ENCODE measurements at places on chromosomes 12 and 14. TPM values are rescaled to one million over a fixed set of nuclear protein-coding genes. Genes with fewer than 3 reads are reported as not detected.

The DHRS7 gene
- total RNA-seq = 27.6 TPM

DNA sequence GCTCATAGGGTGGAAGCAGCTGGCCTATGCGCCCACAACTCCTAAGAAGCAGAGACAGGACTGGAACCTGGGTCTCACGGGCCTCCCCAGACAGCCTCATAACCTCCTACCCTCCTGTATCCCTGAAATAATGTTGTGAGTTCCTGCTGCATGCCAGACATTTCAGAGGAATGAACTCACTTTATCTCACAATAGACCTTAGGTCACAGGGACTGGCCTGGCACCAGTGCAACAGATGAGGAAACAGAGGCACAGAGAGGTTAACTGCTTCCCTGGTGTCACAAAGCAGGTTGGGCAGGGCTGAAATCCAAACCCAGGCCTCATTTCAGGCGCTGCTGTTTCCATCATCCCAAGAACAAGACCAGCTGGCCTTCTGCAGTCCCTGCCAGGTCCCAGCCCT is 5.3 kb downstream of the PHETA1 start:
- DNase-seq = no peak

- DNase-seq = no peak
Observed at GRCh38 chr14:74652541-74652940, 40.5 kb upstream of the LTBP2 start.

The CEBPE gene
- total RNA-seq = not detected

DNA sequence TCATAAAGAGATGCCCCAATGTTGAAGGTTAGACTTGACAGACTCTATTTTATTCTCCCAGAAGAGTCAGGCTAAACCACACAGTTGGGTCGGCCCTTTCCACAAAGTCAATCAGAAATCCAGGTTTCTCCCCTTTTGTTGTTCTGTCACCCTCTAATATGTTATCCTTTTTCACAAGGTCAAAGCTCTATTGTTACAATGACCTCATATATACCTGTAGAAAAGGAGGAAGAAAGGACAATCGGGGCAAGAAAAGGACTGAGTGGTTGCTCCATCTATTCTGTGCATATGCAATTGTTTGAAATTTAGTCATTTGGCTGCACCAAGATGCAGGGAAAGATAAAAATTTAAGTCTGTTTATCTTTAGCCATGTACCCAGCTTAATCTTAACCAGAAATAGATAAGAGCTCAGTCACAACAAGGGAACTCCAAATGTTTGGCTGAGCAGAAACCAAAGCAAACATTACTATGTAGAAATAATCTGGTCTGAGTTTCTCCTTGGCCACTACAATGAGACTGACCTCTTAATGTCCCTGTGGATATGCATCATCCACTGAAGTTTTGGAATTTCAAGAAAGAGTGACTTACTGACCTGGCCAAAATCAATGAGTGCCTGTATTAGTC is 503.7 kb downstream of the GALC start:
- DNase-seq = no peak

The BATF gene
- total RNA-seq = 3.2 TPM

DNA sequence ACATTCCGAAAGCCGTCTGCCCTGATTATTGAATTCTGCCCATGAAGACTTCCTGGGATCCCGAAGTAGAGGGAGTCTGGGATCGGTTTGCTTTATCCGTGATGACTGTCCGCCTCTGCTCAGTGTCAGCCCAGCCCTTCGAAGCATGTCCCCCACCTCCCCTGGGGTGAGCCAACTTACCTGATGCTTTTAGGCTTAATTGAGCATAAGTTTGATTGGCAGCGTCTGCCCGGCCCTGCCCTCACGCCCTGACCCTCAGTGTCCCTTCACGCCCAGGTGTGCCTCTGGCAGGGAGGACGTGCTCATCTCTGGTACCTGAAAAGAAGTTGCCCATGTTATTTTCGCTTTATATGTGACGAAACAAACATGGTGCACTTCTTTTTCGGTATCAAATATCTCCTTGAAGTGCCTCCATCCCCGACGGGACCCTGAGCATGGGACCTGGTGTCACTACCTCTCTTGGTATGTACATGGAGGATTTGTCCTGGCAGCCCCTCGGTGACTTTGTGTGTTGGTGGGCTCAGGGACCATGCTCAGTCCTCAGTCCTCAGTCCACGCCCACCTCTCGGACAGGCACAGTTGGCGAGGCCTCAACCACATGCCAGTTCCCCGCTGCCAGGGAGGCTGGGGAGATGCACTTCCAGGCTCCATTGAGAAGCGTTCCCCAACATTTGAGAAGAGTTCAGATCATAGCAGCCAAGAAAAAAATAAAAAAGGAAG is 130.1 kb upstream of the RTL1 start:
- DNase-seq = no peak

The INHBE gene
- total RNA-seq = not detected

GRCh38 chr12:114696443-114697242 is 12.7 kb upstream of the TBX3 start:
- no peak for DNase-seq

DNA sequence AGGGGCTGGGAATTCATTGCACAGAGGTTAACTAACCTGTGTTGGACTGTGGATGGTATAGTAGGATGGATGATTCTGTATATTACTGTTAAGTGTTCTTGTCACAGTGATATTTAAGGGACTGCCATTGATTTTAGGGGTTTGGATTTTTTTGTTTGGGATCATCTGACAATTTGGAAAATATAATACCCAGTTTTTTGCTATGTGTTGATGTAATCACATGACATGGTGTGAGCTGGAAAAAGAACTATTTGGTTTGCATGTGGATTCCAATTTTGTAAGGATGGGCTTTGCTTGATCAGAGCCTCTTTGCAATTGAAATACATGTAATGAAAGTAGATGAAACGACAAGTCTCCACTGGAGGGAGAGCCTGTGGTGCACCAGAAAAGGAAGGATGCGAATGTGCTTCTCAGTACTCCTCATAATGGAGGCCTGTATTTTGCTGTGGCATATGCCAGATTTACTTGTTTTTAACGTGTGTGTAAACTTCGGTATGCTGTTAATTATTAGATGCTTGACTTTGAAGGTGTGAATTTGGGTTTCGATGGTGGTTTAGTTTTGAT is 2.7 kb downstream of the DYRK2 start:
- peak; percentile 73 for DNase-seq

The CKAP4 gene
- total RNA-seq = 19.7 TPM

DNA sequence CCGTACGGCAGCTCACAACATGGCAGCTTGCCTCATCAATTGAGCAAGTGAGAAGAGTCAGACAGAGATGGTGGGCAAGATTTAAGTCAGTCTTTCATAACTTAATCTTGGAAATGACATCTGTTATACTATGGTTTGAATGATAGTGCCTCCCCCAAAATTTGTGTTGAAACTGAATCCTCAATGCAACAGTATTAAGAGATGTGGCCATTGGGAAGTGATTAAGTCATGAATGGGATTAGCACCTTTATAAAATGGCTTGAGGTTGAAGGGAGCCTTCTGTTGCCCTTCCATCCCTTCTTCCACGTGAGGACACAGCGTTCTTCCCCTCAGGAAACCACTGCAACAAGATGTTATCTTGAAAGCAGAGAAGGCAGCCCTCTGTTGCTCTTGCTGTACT is 124.2 kb downstream of the C12orf75 start:
- DNase-seq = no peak

The C12orf50 gene
- total RNA-seq = 0.08 TPM

The OR4M1 gene
- total RNA-seq = not detected

DNA sequence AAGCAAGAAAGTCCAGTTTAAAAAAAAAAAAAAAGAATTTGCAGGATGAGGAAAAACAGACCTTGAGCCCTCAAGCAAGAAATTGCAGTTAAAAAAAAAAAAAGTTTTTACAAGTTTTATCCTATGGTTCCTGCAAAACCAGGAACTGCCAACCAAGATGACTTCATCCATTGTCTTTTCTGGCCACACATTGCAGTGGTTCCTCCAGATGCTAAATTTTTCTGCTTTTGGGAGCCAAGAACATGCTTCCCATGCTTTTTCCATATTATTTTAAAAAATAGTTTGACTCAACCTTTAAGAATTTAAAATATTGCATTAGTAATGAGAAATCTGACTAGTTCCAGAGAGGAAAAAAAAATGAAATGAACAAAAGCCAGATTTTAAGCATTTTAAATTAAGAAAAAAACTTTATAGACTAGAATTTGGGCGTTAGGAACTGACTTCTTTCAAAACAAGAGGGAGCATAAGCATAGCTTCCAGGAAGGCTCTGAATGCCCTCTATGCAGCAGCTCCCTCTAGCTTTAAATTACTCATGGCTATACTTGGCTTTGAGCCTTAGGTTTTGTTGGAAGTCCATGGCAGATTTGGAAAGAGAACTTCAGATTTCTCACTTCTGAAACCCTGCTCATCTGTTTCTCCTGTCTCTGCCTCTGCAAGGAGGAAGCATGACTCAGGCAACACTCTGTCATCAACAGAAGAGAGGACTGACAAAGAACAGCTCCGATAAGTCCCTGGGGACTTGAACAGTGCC is 124.5 kb downstream of the GPR65 start:
- no peak for DNase-seq

GRCh38 chr14:51653079-51653774 is 1.5 kb downstream of the FRMD6 start:
- DNase-seq = no peak

The KRT82 gene
- not detected for total RNA-seq

The ITGA7 gene
- total RNA-seq = 1.1 TPM

- DNase-seq = no peak
Observed at GRCh38 chr12:76569685-76570604, 10.4 kb upstream of the OSBPL8 start.

The GCH1 gene
- total RNA-seq = 30.5 TPM

- no peak for DNase-seq
Observed at GRCh38 chr12:7645395-7646177, 20.1 kb downstream of the APOBEC1 start.

GRCh38 chr14:103744621-103745395 is 29.2 kb downstream of the ZFYVE21 start:
- DNase-seq = no peak

GRCh38 chr14:54822685-54823084 is 79.9 kb downstream of the GCH1 start:
- no peak for DNase-seq

- no peak for DNase-seq
Observed at GRCh38 chr12:80178846-80179245, 79.5 kb downstream of the OTOGL start.

The SERPINA12 gene
- not detected for total RNA-seq

GRCh38 chr14:96309896-96310330 is 53.2 kb downstream of the ATG2B start:
- DNase-seq = no peak

DNA sequence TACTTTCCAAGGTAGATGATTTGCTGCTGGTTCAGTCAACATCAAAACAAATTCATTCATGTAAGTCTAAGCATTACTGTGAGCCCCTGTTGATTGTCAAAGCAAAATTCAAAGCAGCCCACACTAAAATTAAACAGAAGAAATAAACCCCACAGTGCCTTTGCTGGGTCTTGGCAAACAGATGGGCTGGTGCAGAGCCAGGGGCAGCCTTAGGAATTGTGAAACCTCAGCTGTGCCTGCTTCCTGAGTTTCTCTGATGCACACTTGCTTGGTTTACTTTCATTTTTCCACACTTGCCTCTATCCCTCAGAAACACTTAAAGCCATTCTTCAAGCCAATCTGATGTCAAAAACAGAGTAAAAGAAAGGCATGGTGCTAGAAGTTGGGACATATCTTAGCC is 6.6 kb upstream of the PLEKHG7 start:
- no peak for DNase-seq

The RGS6 gene
- not detected for total RNA-seq

DNA sequence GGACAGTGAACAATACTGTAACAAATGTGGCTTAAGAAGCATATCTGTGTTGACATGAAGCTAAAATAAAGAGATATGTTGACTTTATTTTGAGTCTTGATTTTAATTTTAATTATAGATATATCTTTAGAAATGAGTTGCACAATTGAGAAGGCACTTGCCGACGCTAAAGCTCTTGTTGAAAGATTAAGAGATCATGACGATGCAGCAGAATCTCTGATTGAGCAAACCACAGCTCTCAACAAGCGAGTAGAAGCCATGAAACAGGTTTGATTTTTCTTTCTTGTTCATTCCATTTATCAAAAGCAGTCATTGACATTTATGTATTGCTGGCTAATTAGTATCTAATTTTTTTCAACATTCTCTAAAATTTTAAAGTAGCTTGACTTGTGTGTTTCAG is 15.8 kb downstream of the FGFR1OP2 start:
- no peak for DNase-seq

DNA sequence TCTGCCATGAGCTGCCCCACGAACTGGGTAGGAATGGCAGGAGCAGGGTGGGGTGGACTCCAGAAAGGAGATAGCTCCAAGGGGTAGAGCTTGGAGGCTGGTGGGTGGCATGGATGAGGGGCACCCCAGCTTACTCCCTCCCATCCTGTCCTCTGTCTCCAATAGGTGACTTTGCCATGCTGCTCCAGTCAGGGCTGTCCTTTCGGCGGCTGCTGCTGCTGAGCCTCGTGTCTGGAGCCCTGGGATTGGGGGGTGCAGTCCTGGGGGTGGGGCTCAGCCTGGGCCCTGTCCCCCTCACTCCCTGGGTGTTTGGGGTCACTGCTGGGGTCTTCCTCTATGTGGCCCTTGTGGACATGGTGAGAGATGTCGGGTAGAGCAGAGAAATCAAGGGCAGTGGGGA is 7.1 kb downstream of the SLC39A5 start:
- no peak for DNase-seq

The DCN gene
- not detected for total RNA-seq

DNA sequence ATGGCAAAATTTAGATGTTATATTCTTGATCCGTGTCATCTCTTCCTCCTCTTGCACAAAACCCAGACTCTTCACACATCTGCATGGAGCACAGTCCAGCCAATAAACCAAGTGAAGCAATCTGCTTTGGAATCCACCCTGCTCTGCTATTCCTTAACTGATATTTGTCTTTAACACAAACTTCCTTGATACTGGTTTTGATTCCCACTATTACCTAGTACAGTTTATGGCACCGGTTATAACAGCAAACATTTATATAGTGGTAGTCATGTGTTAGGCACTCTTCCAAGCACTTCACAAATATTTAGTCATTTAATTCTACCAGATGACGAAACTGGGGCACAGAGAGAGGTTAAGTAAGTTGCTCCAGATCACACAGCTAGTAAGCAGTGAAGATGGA is 12.5 kb downstream of the STYK1 start:
- DNase-seq = no peak

The KIF5A gene
- total RNA-seq = 0.60 TPM

DNA sequence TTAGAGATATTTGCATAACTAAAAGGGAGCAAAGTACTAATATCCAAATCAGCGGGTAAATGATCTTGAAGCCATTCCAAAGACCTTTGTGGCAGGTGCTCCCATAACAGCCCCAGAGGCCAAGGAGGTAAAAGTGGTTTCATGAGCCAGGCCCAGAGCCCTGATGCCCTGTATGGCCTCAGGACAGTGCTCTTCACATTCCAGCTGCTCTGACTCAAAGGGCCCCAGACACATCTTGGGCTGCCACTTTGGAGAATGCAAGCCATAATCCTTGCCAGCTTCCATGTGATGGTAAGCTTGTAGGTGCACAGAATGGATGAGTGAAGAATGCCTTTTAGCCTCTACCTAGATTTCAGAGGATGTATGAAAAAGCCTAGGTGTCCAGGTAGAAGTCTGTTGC is 933.4 kb downstream of the SLC16A7 start:
- DNase-seq = no peak

The KRT80 gene
- total RNA-seq = not detected
